ENCODE measurements at places on chromosomes 3 and 15. TPM values are rescaled to one million over a fixed set of nuclear protein-coding genes. Genes with fewer than 3 reads are reported as not detected.

The THOC7 gene
- total RNA-seq: 55.2 TPM

The DHX30 gene
- total RNA-seq: 59.7 TPM

The GPR156 gene
- 0.50 TPM for total RNA-seq

The TRNT1 gene
- 27.3 TPM for total RNA-seq

The TRH gene
- total RNA-seq: not detected

The GCNT3 gene
- 14.8 TPM for total RNA-seq

The PLXNA1 gene
- 29.0 TPM for total RNA-seq

The XRN1 gene
- 45.6 TPM for total RNA-seq

The HYPK gene
- 10.2 TPM for total RNA-seq

The PRSS50 gene
- 0.35 TPM for total RNA-seq

The MESP1 gene
- 2.1 TPM for total RNA-seq

The CIDEC gene
- not detected for total RNA-seq

The SMCO1 gene
- total RNA-seq: not detected

The THRB gene
- 17.2 TPM for total RNA-seq

The AGTR1 gene
- total RNA-seq: 5.6 TPM

The PLA2G4B gene
- 8.3 TPM for total RNA-seq

The CTXN2 gene
- total RNA-seq: 0.06 TPM

The PDIA3 gene
- total RNA-seq: 404 TPM

The PLOD2 gene
- 66.0 TPM for total RNA-seq

The TM4SF1 gene
- 173 TPM for total RNA-seq

The CFAP91 gene
- 14.1 TPM for total RNA-seq

The SH3BP5 gene
- total RNA-seq: 109 TPM

Measured in kidney (tissue), 22 donors.